GM23248 (cell line): ENCODE measurements at places on chromosomes 7 and 10.
A peak's percentile ranks its signal among the peaks of the same experiment; 100 is the strongest.

GRCh38 chr10:44911081-44911540, at the start of gene TMEM72:
Gene TMEM72 (plus strand): TSS chr10:44911337. CDS start chr10:44911513, 176 bp downstream.
- no peak for DNase-seq

GRCh38 chr7:28595076-28595475, 182.8 kb downstream of the CREB5 start:
- DNase-seq: no peak

GRCh38 chr7:23380556-23380955, 81.4 kb downstream of the MALSU1 start:
- no peak for DNase-seq

- no peak for DNase-seq
Observed at GRCh38 chr7:100781255-100781654, 46.1 kb downstream of the EPHB4 start.

GRCh38 chr10:71314028-71314693, 4.9 kb upstream of the SLC29A3 start:
- peak; percentile 65 for DNase-seq

DNA sequence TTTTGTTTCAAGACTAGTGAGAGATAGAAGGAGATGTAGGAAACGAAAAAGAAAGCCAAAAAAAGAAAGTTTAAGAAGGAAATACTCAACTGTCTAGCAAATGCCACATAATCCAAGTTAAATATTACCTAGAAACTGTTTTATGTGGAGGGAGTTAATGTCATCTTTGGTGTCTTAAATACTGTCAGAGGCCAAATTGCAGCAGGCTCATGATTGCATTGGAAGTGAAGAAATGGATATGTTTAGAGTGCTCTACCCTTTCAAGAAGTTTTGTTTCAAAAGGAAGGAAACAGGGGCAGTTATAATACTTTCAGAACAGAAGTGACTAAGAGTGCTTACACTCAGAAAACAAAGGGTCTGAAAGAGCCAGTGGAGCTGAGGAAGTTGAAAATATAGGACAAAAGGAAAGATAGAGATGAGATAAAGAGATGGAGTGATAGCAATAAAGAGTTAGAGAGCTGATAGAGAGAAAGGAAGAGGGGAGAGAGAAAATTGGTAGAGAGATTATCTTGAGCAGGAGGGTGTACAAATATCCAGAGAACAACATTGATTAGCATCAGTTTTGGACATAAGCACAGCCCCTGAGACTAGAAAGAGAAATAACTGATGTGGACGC, 28.0 kb upstream of the GNAI1 start:
- DNase-seq: no peak

DNA sequence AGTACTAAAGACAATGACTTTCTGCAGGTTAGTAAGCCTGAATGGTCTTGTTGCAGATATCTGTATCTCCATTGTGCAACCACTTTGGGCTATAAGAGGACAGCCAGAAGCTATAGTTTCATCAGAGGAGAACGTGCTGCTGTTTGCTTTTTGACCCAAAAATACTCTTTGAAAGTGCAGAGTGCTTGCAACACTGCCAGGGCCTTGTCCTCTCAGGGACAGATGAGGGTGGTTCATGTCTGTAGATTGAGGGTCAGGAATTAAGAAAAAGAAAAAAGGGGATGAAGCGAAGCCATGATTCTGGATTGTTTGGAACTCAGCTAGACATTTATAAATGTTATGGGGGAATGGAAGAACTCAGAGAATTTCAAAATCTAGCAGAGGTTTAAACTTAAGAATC, 212.5 kb downstream of the SEC23IP start:
- no peak for DNase-seq

DNA sequence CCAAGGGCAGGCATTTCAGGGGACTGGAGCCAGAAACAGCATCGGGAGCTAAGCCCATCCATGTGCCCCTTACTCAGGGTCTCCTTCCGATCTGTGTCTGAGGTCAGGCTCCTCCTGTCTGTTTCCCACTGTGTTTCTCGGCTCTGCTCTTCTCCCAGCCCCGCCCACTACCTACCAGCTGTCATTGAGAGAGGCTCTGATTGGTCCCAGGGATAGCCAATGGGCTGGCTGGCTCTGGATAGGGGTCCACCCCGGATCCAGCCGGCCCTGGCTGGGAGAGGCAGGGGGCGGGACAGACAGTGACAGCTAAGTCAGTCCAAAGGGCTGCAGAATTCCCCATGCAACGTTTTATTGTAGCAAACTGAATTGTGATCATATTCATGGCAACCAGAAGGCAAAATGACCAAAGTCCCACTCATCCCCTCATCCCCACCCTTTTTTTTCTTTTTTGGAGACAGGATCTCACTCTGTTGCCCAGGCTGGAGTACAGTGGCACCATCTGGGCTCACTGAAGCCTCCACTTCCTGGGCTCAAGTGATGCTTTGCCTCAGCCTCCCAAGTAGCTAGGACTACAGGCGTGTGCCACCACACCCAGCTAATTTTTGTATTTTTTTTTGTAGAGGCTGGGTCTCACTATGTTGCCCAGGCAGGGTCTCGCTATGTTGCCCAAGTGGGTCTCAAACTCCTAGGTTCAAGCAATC, 76.3 kb downstream of the CLIP2 start:
- peak; percentile 58 for DNase-seq

- DNase-seq: peak; percentile 66
Observed at GRCh38 chr10:132264966-132265889, 42.5 kb downstream of the STK32C start.

- no peak for DNase-seq
Observed at GRCh38 chr10:71893258-71893815, 42.3 kb upstream of the PSAP start.

DNA sequence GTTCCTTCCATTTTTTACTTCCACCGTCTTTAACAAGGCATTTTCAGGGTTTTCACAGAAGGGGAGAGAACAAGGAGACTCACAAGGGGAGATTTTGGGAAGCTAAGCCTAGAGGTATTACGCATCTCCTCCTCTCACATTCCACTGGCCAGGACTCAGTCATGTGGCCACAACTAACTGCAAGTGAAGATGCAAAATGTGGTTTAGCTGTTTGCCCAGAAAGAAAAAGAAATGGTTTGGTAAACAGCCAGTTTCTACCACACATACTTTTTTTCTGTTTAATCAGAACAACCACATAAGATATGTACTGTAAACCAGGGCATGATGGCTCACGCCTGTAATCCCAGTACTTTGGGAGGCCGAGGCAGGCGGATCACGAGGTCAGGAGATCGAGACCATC, 21.4 kb upstream of the HELLS start:
- peak; percentile 23 for DNase-seq

DNA sequence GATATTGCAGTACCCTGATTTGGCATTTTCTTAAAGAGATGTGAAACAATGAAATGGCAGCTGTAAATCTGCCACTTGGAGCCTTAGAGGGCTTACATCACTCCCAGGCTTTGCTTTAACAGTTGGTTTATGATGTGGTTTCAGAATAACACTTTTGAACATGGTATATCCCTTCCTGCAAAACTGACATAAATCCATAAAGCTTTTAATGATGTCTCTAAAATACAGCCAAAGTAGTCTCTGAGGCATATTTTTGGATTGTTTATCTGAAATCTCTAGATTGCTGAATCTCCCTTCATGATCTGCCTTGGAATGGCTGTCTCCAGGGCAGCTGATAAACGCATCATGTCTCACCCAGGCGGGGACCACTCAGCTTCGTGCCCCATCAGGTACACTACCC, 377.8 kb upstream of the C7orf33 start:
- no peak for DNase-seq

DNA sequence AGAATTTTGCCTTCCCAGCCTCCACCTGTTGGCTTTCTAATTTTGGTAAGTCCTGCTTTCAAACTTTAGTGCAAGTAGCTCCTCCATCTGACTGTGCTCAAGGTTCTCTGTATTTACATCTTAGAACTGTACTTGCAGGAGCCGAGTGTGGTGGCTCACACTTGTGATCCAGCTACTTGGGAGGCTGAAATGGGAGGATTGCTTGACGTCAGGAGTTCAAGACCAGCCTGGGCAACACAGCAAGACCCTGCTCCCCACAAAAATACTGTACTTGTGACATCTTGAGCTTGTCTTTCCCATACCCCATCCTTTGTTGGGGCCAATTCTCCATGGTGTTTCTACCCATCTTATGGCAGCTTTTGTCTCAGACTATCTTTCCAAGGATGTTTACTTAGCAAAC, 4.7 kb upstream of the VDAC2 start:
- no peak for DNase-seq

GRCh38 chr10:11224792-11225416, 207.2 kb downstream of the CELF2 start:
- DNase-seq: no peak

DNA sequence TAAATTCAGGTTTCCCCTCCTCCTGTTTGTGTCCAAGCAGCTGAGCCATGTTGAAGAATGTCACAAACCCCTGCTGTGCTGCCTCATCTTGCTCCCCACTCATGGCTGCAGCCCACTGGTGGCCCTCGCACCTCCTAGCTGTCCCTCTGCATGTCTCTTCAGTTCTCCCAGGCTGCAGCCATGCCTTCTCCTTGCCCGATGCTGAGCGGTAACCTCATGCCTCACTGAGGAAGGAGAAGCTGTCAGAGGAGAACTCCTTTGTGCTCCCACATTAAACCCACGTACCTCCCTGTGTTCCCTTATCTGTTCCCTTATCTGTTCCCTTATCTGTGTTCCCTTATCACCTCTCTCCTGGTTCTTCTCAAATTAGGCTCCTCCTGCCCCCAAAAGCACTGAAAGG, 10.3 kb upstream of the FRMPD2 start:
- DNase-seq: no peak

DNA sequence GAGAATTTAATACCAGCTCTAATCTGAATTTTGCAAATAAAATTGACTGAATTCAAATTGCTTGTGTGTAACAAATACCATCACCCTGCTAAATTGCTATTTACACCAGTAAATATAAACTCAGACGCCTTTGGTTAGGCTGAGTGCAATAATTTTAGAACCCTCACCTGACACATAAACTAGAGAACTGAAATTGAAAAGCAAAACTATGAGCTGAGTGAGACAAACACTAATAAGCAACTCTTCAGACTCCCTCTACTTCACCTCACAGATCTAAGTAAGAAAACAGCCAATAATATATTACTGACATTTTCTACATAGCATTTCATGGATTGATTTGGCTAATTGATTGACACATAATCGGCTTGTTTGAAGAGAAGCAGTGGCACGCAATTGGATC, 621.2 kb downstream of the REEP3 start:
- DNase-seq: no peak

- no peak for DNase-seq
Observed at GRCh38 chr10:35271086-35271858, 65.0 kb upstream of the CCNY start.

DNA sequence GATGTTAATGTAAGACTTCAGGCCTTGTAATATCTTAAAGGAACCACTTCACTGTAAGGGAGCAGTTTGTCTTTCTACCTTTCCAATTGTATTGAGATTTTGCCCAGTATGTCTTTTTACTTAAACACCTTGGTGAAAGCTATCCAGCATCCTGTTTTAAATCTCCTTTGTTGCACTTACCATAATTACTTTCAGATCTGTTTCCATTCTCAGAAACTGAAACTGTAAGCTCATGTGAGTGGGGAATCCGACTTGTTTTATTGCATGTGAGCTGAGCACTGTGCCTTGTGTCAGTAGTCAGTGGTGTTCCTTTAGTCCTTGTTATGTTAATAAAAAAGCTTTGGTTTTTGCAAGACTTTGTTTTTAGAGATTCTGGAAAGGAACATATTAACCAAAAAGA, 42.2 kb downstream of the BMPR1A start:
- peak; percentile 46 for DNase-seq

GRCh38 chr10:78166261-78166660, 132.6 kb downstream of the RPS24 start:
- DNase-seq: no peak

DNA sequence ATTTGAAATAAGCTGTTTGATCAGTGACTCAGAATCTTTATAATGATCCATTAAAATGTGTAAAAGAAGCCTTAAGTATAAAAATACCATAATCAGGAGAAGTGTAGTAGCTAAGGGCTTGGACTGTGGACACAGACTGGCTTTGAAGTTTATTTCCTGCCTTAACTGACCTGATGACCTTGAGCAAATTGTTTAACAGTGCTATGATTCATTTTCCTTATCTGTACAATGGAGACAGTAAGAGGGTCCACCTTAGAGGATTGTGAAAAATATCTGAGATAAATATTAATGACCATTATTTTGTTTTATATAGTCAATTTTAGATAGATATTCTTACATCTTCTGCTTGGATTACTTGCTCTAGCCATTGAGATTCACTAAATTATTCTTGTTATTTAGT, 13.3 kb upstream of the RPA3 start:
- DNase-seq: no peak

DNA sequence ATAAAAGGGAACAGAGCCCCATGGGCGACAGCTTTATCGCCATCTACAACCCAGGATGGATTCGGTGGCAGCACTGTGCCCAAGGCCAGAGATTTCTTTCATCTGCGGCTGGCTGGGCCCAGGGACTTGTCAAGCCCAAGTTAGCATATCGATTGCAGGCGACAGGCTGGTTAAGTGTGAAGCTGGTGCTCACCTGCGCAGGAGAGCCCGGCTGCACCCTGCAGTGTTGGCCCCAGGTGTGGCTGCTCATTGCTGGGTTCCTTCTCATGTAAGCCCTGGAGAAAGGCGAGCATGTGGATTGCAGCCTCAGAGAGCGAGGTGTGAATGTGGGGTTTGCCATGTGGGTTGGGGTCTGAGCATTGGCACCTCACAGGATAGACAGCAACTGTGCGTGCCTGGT, 40.6 kb upstream of the LRRC4 start:
- DNase-seq: no peak

GRCh38 chr10:116899626-116900025, 50.3 kb downstream of the ENO4 start:
- no peak for DNase-seq

GRCh38 chr10:131641231-131641630, 259.6 kb upstream of the PPP2R2D start:
- DNase-seq: no peak

GRCh38 chr10:66455304-66455703, 470.5 kb upstream of the LRRTM3 start:
- no peak for DNase-seq

DNA sequence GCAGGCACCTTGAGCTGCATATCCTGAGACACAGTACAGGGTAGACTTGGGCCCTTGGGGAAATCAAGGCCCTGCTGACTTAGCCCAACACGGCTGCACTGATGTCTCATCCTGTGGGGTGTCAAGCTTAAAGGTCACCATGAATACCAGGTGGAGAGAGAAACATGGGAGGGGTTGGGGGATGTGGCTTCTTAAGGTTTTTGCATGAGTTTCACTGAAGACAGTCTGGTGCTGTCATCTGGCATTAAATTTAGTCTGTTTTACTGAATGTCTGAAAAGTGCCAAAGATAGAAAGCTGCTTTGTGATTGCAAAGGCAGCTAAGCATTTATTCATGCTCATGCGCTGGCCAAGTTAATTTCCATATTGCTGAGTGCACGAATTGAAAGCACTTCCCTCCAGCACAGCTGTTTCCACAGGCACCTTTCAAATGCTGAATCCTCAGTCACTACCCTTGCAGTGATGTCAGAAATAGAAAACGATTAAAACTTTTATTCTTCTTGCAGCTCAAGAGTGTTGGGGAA, 102.1 kb downstream of the OSBPL3 start:
- peak; percentile 34 for DNase-seq
